ENCODE measurements at places on chromosomes 4 and X.
A peak's percentile ranks its signal among the peaks of the same experiment; 100 is the strongest.

GRCh38 chrX:133297284-133297683 is 79.1 kb upstream of the TFDP3 start:
- no peaks in the 10 kb centered on the region for H3K4me1 ChIP-seq
- H3K27ac ChIP-seq: no peak overlapping the region
- H3K36me3 ChIP-seq: no peaks in the 10 kb centered on the region
- H3K27me3 ChIP-seq: no peaks in the 10 kb centered on the region

GRCh38 chr4:18961266-18961665 is 939.7 kb upstream of the LCORL start:
- H3K4me3 ChIP-seq: no peak overlapping the region
- no peak for DNase-seq
- no peak overlapping the region for H3K27ac ChIP-seq

DNA sequence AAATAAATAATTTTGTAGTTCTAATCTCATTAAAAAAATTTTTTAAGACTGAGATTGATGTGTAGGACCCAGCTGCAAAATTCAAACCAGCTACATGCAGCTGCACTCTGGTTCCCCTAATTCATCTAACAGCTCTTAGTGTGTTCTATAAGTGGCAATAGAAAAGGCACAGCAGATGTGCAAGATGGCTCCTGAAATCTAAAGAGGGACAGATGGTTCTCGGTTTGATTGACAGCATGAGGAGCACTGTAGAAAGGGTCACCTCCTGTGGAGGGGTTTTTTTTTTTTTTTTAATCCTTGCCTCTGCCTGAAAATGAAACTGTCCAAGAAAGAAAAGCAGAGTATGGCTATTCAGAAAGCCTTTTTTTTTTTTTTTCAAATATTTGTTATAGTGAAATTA is 16.9 kb upstream of the OCIAD1 start:
- H3K27ac ChIP-seq: no peak overlapping the region
- DNase-seq: peak; percentile 94
- H3K4me3 ChIP-seq: no peak overlapping the region
- no peaks in the 10 kb centered on the region for H3K36me3 ChIP-seq
- peaks cover 20% of the 10 kb centered on the region for H3K4me1 ChIP-seq
- no peaks in the 10 kb centered on the region for H3K27me3 ChIP-seq

- no peak overlapping the region for H3K27ac ChIP-seq
- DNase-seq: no peak
- no peaks in the 10 kb centered on the region for H3K36me3 ChIP-seq
- H3K27me3 ChIP-seq: no peaks in the 10 kb centered on the region
Observed at GRCh38 chr4:76654084-76654483, 219.1 kb downstream of the SHROOM3 start.

DNA sequence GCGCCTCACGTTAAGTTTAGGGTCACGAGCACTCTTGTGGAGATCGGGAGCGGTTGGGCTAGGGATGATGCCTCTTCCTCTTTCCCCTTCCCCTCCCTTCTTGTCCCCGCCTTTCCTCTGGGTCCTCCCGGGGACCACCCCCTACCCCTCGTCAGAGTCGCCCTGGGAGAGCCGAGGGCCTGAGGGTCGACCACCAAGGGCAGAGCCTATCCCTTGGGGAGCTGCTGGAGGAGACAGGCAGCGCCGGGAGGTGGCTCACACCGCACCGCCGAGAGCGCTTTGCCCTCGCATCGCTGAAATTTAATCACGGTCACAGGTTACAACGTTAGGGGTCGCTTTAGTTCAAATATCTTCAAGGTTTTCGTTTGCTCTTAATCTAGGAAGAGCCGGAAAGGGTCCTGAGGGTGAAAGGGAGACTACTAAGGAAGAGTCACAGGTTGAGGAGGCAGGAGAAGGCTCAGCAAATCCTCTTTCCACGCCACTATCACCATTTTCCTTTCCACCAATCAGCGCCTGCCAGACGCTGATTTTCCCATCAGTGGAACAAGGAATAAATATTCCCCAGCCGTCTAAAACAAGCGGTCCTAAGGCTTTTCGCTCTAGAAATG is 528 bp upstream of the SNCA start:
- no peak for DNase-seq
- H3K4me3 ChIP-seq: peak overlapping the region; percentile 54
- H3K36me3 ChIP-seq: no peaks in the 10 kb centered on the region
- H3K4me1 ChIP-seq: no peaks in the 10 kb centered on the region
- H3K27me3 ChIP-seq: no peaks in the 10 kb centered on the region

GRCh38 chr4:16079046-16079445 is 4.8 kb downstream of the PROM1 start:
- peaks cover 25% of the 10 kb centered on the region for H3K27me3 ChIP-seq
- H3K4me1 ChIP-seq: no peaks in the 10 kb centered on the region
- no peak overlapping the region for H3K27ac ChIP-seq
- no peaks in the 10 kb centered on the region for H3K36me3 ChIP-seq

GRCh38 chrX:96689991-96690390 is 5.3 kb downstream of the DIAPH2 start:
- no peak overlapping the region for H3K4me3 ChIP-seq
- H3K4me1 ChIP-seq: no peaks in the 10 kb centered on the region
- no peak for DNase-seq
- no peaks in the 10 kb centered on the region for H3K36me3 ChIP-seq
- H3K27me3 ChIP-seq: no peaks in the 10 kb centered on the region

Data from MM.1S (cell line).